ENCODE measurements at places on chromosomes 5 and 9. TPM values are rescaled to one million over a fixed set of nuclear protein-coding genes. Genes with fewer than 3 reads are reported as not detected.

Gene SMIM33
- total RNA-seq = not detected

Gene IL4
- total RNA-seq = not detected

Gene PRRX2
- total RNA-seq = 4.6 TPM

Gene CAMK2A
- 0.77 TPM for total RNA-seq

Gene SLC36A2
- total RNA-seq = not detected

Gene SLC6A18
- total RNA-seq = not detected

Gene HSD17B3
- total RNA-seq = 0.17 TPM

Gene FOXD4L5
- under 0.01 TPM for total RNA-seq

Gene DOLPP1
- total RNA-seq = 4.9 TPM

Gene FAM163B
- not detected for total RNA-seq

Gene SHOC1
- under 0.01 TPM for total RNA-seq

Gene PCDHA12
- total RNA-seq = 0.50 TPM

Gene GFPT2
- 26.7 TPM for total RNA-seq

Gene HOMER1
- 6.8 TPM for total RNA-seq

Gene TNFSF15
- 0.26 TPM for total RNA-seq

Gene RNF183
- not detected for total RNA-seq

Gene CCNG1
- 449 TPM for total RNA-seq

Gene FGD3
- total RNA-seq = not detected

Gene LAMC3
- under 0.01 TPM for total RNA-seq

Gene TPD52L3
- not detected for total RNA-seq

Gene CCL21
- total RNA-seq = not detected

Gene CXCL14
- total RNA-seq = 0.26 TPM

Gene GPX3
- total RNA-seq = 126 TPM

Gene BSPRY
- not detected for total RNA-seq

Gene TEX48
- total RNA-seq = not detected

Gene PFN3
- total RNA-seq = not detected

Gene GLDC
- 0.51 TPM for total RNA-seq

Gene FOXD4L6
- not detected for total RNA-seq

Gene GHR
- 2.3 TPM for total RNA-seq

Gene BNIP1
- 23.9 TPM for total RNA-seq

Gene MYOT
- total RNA-seq = not detected

Gene GNG10
- 54.4 TPM for total RNA-seq

Gene PCDHA8
- 0.33 TPM for total RNA-seq

Gene FAM200C
- total RNA-seq = 4.9 TPM

All from fibroblast of lung (primary cell).